Urinary bladder (tissue), 4 donors: ENCODE measurements at places on chromosomes 11 and 22. TPM values are rescaled to one million over a fixed set of nuclear protein-coding genes. Genes with fewer than 3 reads are reported as not detected.

PRG2 gene
- 0.42 TPM for total RNA-seq

DNA sequence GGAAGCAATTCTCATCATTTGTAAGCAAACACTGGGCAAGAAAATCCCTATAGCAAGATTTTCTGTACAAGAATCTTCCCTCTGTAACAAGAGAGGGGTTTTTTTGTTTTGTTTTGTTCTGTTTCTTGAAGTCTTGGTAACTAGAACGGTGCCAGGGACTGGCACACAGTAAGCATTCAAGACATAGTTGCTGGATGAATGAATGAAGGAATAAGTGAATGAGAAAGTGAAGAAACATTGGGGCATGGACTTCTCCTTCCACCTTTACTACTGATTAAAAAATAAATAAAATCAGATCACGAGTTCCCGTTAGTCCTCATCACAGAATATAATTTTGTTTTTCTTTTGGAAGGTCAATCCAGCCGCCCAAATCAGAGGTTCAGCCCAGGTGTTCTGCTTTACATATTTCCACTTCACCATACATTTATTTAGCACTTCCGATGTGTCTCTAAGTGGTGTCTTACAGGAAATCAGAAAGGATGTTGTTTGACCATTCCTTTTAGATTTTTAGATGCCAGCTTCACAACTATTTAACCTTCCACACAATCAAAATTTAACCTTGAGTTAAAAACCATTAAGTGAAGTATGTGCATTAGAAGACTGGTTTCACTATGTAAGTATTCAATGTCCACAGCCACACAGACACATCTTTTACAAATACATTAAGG is 281.2 kb downstream of the CADM1 start:
- no peak for DNase-seq

DNA sequence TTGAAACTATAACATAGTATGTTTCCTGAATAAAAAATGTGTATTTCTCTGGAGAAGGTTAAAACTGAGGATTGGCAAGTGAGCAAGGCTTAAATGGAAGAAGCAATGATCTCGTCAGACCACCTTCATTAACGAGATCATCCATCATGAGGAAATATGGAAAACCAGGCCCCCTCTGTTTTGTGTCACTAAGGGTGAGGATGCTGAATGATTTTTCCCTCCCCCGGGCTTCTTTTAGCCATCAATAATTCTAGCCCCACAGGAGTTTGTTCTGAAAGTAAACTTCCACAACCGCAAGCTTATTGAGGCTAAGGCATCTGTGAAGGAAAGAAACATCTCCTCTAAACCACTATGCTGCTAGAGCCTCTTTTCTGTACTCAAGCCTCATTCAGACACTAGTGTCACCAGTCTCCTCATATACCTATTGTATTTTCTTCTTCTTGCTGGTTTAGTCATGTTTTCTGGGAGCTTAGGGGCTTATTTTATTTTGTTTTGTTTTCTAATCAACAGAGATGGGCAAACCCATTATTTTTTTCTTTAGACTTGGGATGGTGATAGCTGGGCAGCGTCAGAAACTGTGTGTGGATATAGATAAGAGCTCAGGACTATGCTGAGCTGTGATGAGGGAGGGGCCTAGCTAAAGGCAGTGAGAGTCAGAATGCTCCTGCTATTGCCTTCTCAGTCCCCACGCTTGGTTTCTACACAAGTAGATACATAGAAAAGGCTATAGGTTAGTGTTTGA is 5.8 kb upstream of the HBE1 start:
- no peak for DNase-seq

CDC42BPG gene
- total RNA-seq: 4.3 TPM

GRCh38 chr22:30753701-30754100 is 59.0 kb downstream of the OSBP2 start:
- DNase-seq: no peak

- no peak for DNase-seq
Observed at GRCh38 chr11:88300888-88301487, 36.5 kb downstream of the CTSC start.

GRCh38 chr22:44289414-44290171 is 23.2 kb downstream of the SHISAL1 start:
- peak; percentile 14 for DNase-seq

DNA sequence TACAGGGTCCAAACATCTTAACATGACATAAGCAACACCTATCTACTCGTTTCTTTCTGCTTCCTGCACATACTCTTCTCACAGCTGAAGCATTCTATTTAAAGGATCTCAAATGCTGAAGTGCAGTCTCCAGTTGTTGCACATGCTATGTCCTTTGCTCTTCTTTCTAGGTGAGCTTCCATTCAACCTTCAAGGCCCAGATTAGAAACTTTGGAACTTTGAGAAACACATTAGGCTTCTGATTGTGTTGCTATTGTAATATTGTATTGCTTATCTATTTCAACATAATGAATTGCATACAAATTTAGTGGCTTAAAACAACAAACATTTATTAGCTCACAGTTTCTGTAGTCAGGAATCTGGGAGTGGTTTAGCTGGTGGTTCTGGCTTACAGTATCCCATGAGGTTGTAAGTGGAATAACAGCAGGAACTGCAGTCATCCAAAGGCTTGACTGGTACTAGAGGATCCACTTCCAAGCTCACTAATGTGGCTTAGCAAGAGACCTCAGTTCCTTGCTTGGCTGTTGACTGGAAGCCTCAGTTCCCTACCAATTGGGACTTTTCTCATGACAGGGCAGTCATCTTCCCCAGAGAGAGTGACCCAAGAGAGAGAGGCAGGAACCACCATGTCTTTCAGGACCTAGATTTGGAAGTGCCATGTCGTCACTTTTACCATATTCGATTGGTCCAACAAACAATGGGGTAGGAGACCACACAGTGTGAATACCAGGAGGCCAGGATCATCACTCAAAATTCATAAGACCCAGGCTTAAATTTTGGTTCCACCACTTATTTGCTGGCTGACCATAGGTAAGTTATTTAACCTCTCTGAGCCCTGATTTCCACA is 27.2 kb upstream of the RASSF10 start:
- no peak for DNase-seq

- DNase-seq: no peak
Observed at GRCh38 chr22:37192741-37193140, 4.7 kb upstream of the C1QTNF6 start.

GRCh38 chr11:94877443-94878200 is 95.7 kb downstream of the CWC15 start:
- no peak for DNase-seq

- no peak for DNase-seq
Observed at GRCh38 chr11:64436000-64436399, 77.0 kb downstream of the RPS6KA4 start.

- DNase-seq: no peak
Observed at GRCh38 chr11:2882396-2883110, 3.0 kb downstream of the CDKN1C start.

DNA sequence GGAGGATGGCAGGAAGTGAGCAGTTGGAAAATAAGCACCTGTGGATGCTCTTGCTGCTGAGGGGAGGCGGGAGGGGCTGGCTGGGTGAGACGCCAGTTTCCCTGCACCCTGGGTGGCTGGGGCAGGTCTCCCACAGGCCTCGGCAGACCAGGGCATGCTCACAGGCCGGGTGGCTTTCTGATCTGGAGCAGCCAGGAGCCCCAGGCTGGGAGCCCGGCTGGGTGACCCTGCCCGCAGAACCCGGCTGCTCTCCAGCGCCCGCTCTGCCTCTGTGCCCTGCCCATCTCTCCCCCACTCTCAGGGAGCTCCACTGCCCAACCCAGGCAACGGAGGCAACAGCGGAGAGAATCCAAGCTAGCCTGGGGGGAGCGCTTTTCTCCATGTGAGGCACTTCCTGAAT is 24.6 kb downstream of the DCPS start:
- no peak for DNase-seq

GRCh38 chr11:92286709-92287108 is 62.1 kb downstream of the FAT3 start:
- DNase-seq: no peak

DNA sequence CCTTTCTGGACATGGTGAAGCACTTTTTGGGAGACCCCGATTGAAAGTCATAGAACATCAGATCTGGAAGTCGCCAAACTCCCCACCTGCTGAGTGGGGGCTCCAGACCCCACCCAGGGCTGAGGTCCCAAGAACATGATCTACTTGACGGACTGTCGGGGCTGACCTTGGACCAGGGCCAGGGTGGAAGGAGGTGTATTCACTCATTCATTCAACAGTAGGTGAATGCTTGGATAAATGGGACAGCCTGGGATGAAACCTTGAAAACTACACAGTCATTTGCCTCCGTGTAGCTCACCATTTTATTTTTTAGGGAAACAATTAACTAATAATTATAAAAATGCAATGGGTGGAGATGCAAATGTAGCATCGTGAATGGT is 629.0 kb downstream of the BRD1 start:
- DNase-seq: no peak

DNA sequence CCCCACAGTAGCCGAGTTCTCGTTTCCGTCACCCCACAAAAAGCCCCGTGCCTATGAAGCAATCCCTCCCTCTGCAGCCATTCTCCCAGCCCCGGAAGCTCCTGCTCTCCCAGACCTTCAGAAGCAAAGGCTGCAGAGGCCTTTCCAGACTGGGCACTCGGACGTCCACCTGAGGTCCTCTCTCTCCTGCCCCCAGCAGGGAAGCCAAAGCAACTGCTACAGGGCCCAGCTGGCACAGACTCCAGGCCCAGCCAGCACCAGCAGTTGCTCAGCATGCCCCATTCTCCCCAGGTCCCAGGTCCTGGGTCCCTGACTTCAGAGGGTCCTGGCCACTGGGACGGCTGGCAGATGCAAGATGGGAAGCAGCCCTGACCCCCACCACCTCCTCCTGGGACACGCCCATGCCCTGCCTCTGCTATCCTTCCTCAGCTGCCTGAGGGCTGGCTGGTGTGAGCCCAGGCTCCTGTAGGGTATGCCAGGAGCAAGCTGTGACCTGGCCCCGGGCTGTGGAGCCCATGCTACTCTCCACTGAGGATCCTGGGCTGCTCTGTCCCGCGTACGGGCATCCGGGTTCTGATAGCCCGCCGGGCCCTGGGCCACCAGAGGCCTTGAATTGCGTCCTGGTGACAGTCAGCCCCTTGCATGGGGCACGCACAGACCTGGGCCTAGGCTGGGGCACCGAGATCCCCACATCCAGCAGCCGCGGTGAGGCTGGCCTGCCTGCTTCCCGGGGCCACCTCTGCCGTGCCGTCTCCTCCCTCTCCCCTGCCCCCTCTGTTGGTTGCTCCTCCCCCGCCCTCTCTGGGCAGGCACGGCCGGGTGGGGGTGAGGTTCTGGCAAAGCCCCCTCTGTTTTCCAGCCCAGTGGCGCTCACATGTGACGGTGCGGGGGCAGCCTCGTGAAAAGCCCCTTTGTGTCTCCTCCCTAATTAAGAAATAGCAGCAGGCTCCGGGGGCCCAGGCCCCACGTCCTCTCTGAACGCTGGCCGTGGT is 1310.3 kb downstream of the BRD1 start:
- DNase-seq: no peak

GRCh38 chr22:45314054-45314721 is 4.5 kb downstream of the FAM118A start:
- no peak for DNase-seq

MYEOV gene
- not detected for total RNA-seq

DNA sequence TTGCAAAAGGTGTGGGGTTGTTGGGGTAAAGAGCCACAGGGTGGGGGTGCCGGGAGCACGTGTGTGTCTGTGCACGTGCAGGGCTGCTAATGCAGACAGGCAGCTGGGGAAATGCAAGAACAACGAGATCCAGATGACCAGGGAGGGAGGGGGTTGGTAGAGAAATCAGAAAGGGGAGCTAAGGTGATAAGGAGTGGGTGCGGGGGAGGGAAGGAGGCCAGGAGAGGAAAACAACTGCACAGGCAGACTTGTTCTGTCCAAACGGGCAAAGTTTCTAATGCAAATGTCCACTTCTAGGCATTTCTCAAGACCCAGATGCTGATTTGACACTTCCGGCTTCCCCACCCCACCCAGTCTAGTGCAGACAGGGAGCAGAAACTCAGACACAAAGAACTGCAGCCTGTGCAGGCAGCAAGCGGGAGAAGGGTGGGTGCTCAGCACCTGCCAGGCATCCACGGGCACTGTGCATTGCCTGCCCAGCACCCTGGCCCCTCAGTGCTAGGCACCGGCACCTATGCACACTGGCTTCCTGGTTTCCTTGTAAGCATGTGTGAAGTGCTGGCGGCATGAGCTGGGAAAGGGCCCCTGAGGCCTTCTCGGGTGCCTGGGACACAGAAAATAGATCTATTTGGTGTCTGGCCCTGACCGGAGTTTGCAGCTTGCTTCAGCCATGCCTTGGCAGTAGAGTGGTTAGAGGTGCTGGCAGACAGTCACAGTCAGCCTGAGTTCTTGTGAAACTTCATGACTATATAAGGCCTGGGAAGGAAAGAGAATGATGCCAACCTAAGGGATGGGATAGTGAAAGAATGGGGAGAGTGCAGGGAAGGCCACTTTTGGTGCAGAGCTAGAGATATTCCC is 220.1 kb upstream of the SORL1-AS1 start:
- no peak for DNase-seq

SAA4 gene
- not detected for total RNA-seq

OR8H2 gene
- not detected for total RNA-seq
